Germinal center (tissue), 1 donor: ENCODE measurements at places on chromosomes 13 and 19.

DNA sequence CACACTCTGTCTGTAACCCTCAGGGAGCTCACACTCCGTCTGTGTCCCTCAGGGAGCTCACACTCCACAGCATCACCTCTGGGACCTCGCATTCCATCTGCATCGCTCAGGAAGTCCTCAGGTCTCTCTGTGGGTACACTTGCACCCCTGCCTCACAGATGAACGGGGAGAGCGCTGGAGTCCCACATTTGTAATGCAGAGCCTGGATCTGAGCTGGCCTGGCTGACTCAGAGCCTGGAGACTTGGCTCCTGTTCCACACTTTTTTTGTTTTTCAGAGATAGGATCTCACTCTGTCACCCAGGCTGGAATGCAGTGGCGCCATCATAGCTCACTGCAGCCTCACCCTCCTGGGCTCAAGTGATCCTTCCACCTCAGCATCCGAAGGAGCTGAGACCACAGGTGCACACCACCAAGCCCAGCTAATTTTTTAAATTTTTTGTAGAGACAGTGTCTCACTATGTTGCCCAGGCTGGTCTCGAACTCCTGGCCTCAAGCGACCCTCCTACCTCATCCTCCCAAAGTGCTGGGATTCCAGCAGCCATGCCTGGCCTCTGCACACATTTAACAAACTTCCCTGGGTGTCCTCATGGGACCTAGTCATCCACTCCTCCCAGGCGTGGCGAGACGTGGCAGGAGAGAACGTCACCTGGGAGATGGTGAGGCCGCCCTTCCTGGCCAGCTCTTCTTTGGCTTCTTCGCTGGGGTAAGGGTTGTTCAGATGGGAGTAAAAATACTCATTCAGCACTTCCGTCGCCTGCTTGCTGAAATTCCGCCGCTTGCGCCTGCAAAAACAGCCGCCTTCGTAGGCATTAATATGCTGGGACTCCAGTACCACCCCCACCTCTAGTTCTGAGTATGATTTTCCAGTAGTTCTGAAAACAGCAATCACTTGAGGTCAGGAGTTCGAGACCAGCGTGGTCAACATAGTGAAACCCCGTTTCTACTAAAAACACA, 31.0 kb downstream of the CILP2 start:
- no peak for DNase-seq

- DNase-seq = no peak
These were observed 36.2 kb downstream of the TRPC4 start for GRCh38 chr13:37833411-37833810.

DNA sequence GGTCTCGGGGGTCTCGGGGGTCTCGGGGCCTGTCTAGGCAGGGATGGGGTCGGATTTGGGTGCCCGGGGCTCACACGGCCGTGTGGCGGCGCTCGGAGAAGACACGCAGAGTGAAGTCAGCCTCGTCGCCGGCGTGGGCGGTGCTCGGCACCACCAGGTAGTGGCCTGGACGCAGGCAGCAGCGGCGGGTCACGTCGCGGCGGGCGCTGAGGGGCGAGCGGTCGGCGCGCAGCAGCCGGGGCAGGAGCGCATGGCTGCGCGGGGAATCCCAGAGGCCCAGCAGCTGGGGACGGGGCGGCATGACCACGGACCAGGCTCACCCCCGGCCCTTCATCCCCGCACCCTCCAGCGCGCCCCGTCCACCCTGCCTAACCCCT, 8.2 kb downstream of the CAPN12 start:
- peak; percentile 57 for DNase-seq

DNA sequence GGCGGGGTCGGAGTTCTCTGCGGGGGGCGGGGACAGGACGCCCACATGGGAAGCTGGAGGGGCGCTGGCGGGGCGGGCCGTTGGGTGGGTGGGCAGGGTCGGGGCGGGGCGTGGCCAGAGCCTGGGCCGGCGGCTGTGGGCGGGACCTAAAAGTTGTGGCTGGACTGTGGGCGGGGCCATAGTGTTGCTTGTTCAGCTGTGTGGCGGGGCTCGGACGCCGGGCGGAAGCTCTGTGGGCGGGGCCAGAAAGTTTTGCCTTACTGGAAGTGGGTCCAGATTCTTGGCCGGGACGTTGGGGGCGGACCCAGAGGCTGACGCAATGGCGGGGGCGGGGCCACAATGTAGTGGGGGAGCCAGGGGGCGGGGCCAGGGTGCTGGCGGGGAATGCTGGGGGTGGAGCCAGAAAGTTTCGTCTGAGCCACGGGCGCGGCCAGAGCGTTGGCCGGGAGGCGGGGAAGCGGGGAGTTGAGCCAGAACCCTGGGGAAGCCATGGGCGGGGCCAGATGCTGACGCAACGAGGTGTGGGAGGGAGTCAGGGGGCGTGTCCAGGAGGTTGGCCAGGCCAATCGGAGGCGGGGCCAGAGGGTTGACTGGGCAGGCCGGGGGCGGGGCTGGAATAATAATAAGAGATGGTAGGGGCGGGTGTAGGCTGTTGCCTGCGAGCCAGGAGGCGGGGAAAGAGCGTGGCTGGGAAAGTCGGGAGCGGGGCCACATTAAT, 527 bp downstream of the CCDC9 start:
- peak; percentile 99 for DNase-seq

GRCh38 chr13:113857531-113858195, 6.2 kb downstream of the GAS6 start:
- DNase-seq = no peak
